CMK (cell line): ENCODE measurements at places on chromosomes 1 and 21.

DNA sequence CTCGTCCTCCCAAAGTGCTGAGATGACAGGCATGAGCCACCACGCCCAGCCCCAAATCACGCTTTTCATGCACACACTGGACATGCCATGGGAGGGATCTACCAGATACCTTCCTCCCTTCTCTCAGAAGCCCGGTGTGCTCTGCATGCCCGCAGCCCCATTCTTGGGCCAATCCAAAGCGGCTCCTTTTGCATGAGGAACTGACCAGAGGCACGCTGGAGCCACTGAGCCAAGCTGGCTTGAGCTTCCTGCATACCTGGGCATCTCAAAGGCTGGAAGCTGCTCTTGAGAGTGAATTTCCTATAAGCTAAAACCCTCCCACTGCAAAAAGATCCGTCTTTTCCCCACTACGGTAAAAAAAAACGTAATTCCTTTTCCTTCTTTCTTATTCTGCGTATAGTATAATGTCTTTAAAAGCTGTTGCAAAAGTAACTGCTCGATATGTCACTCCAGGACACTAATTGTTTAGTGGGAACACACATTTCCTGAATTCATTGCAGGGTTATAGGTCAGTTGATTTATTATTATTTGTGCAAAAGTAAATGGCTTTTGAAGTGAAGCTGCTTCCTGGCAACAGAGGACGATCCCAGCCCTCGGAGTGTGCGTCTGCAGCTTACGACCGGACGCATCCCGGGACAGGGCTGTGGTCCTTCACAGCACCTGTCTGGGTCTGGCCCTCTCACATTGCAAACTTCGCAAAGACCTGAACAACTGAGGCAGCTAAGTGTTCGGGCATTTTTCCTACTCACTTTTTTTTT lies 61.8 kb upstream of the ETS2 start:
- no peak for DNase-seq

DNA sequence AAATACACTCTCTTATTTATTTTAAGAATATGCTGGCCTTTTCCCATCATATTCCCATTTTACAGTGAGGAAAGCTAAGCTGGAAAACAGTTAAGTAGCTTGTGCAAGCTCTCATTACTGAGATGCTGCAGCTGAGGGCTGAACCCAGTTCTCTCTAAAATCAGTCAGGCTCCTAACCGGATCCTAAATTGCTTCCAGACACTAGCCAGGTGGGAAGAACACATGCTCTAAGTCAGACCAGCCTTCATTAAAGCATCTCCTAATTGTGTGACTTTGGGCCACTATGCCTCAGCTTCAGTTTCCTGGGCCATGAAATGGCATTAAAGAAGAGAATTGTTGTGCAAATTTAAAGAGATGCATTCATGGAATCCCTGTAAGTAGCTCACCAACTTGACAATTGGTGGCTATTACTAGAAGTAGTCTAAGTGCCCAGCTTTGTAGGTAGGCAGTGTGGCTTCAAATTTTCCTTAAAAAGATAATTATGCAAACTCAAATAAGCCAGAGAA lies 228.4 kb downstream of the DAB1 start:
- no peak for DNase-seq

GRCh38 chr1:212710566-212710965 lies 10.9 kb upstream of the BATF3 start:
- DNase-seq, result no peak

DNA sequence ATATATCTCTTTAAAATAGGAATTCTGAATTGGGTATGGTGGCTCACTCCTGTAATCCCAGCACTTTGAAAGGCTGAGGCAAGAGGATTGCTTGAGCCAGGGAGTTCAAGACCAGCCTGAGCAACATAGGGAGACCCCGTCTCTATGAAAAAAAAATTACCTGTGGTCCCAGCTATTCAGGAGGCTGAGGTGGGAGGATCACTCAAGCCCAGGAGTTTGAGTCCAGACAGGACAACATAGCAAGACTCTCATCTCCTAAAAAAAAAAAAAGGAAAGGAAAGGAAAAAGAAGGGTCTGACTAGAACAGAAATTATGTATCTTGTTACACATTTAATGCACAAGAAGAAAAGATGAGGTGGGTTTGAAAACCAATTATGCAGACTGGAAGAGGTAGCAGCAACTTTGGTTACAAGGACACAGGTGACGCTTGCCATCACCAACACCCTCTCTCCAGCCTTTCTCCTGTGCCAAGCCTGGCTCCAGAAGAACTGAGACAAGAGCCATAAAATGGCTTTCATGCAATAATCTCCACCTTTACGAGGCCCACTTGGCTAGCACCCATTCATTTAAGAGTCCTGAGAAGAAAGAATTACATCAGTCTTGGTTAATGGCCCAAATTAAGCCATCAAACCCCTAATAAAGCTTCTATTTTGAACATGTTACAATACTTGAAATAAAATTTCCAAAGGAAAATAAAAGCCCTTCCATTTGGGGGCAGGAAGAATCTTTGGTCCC lies 4.8 kb upstream of the SELENBP1 start:
- no peak for DNase-seq

GRCh38 chr1:229210844-229211243 lies 60.1 kb upstream of the RAB4A start:
- no peak for DNase-seq

- peak; percentile 99 for DNase-seq
Observed at GRCh38 chr1:54464477-54465146, 58.4 kb upstream of the SSBP3 start.

GRCh38 chr1:228943436-228943835 lies 208.2 kb downstream of the RHOU start:
- DNase-seq, result no peak

GRCh38 chr1:5391725-5392124 lies 600.5 kb downstream of the NPHP4 start:
- DNase-seq, result no peak

DNA sequence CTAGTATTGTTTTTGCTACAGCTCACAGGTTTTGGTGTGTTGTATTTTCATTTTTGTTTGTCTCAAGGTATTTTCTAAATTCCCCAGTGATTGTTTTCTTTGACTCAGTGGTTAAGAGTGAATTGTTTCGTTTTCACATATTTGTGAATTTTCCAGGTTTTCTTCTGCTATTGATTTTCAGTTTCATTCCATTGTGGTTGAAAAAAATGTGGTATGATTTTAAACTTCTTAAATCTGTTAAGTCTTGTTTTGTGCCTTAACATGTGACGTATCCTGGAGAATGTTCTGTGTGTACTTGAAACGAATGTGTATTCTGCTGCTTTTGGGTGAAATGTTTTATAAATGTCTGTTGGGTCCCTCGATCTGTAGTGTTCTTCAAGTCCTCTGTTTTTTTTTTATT lies 117.9 kb downstream of the KIF26B start:
- DNase-seq, result no peak

GRCh38 chr1:51255331-51255730 lies 19.3 kb downstream of the RNF11 start:
- no peak for DNase-seq

- DNase-seq, result no peak
Observed at GRCh38 chr1:154159554-154159953, 4.7 kb upstream of the NUP210L start.

DNA sequence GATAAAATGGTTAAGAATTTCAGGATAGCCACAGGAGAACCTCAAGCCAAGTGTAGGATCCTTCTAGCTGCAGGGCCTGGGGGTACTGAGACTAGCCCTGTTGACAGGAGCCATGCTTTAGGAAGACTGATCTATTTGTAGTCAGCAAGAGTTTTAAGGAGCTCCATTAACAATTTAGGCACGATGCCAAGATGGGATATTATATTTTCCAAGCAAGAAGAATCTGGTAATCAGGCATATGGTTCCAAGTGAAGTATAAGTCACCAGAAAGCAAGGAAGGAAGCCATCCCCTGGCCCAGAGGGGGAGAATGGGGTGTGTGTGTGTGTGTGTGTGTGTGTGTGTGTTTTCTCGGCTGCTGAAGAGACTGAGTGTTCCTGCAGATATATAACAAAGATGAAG lies 7.0 kb downstream of the IFNAR2 start:
- DNase-seq, result no peak

GRCh38 chr1:167782946-167783345 lies 61.2 kb downstream of the MPZL1 start:
- no peak for DNase-seq

DNA sequence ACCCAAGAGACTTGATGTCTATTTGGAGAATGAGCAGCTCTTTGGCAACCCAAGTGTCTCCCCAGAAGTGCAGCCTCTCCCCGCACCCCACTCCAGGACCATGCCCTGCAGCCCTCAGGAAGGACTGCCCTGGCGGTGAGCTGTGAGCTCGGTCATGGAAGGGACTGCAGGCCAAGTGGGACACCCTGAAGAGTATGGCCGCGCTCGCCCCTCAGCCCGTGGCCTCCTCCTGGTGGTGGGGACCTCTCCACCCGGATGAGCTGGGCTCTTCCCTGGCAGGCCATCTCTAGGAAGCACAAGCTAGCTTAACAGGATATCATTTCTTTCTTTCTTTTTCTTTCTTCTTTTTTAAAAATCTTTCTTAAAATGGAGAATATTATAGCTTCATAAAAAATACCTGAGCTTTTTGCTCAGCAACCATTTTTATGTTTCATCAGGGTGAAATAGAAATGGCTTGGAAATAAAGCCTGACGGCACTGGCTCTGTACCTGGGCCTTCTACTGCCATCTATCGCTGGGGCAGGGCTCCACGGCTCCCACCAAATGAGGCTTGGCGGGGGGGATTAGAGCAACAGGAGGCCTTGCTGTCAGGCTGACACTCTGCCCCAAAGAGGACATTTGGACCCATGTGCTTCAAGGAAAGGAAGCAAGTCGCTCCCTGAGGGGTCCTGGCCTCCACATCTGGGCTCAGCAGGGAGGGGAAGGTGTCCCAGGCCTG lies 296.2 kb upstream of the VAMP3 start:
- DNase-seq, result no peak

- DNase-seq, result no peak
Observed at GRCh38 chr1:151011154-151011850, 3.1 kb downstream of the PRUNE1 start.

GRCh38 chr1:235993652-235994051 lies 71.2 kb downstream of the NID1 start:
- no peak for DNase-seq
